GM23248 (cell line): ENCODE measurements at places on chromosomes 2 and 18.

GRCh38 chr2:31259075-31259474 lies 25.1 kb downstream of the EHD3 start:
- DNase-seq = no peak

DNA sequence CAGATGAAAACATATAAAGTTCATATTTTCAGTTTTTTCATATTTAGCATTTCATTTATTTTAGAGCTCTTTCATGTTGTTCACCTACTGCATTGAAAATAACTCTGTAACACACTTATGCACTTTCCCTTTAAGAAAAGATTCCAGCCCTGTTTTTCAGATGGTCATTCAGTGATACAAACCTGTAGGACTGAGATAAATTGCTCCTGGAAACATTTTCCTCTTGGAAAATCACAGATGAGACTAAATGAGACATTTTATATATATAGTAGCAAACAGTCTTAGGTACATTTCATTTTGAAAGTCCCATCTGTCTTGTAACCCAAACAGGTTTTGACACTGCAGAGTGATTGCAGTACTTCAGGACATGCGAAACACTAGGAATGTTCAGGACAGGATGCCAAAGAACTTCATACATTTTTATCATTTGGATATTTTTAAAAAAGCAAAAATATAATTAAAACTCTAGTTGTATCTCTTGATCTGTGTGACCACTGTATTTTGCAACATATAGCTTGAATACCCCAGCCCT lies 412.4 kb downstream of the MTX2 start:
- no peak for DNase-seq

DNA sequence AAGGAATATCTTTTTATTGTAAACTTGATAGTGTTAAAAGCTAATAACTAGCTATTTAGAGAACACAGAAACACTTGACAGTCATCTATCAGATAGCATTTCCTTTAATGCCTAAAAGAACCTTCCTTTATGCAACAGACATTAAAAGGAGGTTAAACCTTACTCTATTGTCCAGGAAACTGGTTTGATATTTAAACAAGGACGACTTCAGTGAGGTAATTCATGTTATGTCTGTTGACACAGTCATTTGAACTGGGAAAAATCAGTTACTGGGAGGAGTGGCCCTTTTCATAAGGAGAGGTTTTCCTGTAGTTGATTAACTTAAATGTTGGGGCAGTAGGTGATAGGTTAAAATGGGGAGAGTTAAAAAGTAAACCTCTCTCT lies 6.7 kb downstream of the TGIF1 start:
- no peak for DNase-seq

GRCh38 chr2:69482471-69482870 lies 45.2 kb upstream of the NFU1 start:
- no peak for DNase-seq

DNA sequence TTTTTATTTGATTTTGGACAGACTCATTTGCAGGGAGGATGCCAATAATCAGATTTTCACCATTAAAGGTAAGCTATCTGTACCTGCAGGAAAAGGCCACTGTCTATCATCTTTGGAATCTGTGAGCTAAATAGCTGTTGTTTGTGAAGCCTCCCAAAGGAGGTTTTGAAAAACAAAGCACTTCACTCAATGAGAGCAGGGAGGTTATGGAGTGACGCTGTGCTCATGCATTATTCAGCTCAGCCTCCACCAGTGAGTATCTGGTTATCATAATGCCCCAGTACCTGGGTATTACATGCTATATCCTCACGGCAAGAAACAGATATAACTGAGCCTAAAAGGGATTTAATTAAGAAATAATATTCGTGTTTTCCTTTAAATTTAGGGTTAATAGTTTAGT lies 189.6 kb upstream of the PIK3C3 start:
- no peak for DNase-seq

DNA sequence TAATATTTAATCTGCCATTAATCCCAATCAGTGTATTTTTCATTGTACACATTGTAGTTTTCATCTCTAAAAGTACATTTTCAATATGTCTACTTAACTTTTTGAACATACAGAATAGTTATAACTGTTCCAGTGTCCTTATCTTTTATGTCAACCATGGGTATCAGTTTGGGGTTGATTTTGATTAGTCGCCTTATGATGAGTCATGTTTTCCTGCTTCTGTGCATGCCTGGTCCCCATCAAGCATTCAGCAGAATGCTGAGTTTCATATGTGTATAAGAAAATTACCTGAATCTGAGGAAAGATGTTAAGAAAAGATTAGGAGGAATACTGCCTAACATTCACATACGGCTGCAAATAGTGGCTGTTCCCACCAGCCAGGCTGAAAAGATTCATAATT lies 17.7 kb downstream of the SPDYA start:
- peak; percentile 13 for DNase-seq

GRCh38 chr2:216636551-216637450 lies 3.6 kb downstream of the IGFBP2 start:
- DNase-seq = no peak

DNA sequence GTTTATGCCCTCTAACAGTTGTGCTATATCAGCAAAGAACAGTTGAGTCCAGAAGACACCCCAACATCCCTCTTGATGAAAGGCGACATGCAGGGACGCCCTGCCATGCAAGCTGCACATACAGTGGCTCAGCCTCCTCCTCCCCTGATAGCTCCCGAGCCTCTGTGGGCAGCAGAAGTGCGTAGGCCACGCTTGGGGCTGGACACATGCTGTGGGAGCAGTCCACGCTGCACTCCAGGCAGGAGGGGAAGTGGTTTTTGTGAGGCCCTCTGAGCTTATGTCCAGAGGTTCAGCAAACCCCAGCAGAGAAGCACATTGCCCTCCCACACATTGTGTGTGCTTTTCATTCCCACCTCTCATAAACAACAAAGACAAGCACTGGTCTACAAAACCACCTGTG lies 162.1 kb downstream of the SEPTIN10 start:
- no peak for DNase-seq

GRCh38 chr18:23487738-23488570 lies 15.4 kb upstream of the RMC1 start:
- peak; percentile 23 for DNase-seq

DNA sequence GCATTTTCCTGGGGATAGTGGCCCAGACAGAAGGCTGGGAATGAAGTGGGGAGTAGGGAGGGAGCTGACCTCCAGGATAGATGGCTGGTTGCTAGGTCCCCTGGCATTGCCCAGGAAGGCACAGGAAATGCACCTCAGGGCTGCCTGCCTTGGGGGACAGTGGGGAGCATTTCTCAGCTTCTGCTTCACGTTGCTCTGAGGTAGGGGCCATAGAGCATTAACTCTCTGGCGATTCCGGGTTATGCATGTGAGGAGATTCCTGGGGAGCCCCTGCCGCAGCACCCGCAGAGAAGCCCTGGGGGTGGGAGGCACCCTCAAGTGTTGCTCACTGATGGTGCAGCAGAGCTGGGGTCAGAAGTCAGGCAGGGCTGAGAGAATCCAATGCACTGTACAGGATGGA lies 256.5 kb downstream of the CYP26B1 start:
- DNase-seq = no peak

DNA sequence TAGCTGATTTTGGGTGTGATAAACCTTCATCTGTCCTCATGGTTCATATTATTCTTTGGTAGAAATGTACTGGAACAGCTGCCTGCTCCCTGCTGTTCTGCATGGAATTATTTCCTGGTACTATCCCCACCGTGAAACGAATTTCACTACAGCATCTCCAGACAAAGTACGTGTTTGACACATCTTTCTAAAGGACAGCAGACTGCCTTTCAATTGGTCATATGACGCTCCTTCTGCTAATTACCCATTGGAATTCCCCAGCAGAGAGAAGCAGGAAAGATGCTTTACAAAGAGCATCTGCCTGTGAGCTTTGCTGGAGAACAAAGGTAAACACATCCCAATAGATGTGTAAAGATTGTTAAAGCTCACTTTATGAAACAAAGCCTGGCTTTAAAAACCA lies 4.4 kb upstream of the RFX8 start:
- peak; percentile 34 for DNase-seq

GRCh38 chr2:71552356-71552755 lies 99.0 kb downstream of the DYSF start:
- no peak for DNase-seq

- peak; percentile 39 for DNase-seq
These were observed 916 bp downstream of the TAF4B start for GRCh38 chr18:26227051-26227670.

DNA sequence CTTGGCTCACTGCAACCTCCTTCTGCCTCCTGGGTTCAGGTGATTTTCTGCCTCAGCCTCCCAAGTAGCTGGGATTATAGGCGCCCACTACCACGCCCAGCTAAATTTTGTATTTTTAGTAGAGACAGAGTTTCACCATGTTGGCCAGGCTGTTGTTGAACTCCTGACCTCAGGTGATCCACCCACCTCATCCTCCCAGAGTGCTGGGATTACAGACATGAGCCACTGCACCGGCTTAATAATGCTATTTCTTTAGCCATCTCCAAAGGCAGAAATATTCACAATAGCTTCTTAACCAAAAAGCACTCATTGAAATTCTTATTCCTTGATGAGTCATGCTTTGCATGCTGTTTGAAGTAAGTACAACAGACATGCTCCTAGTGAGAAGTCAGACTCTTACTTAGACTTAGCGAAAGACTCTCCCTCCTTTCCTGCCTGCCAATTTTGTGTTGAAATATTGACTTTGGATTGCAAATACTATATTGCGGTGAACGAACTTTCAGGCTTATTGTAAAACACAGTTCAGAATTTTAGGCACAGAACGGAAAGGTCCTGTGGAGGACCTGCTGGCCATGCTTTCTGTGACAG lies 4.4 kb downstream of the ACTR3 start:
- peak; percentile 96 for DNase-seq

- peak; percentile 95 for DNase-seq
These were observed at the start of gene ANKRD44 for GRCh38 chr2:197310271-197310985. ANKRD44 (minus strand) TSS chr2:197310780; CDS start chr2:197310604, 176 bp downstream.

GRCh38 chr2:97673182-97673914 lies 3.8 kb downstream of the C2orf92 start:
- no peak for DNase-seq

- no peak for DNase-seq
These were observed 4.0 kb upstream of the LYG2 start for GRCh38 chr2:99259465-99259864.

DNA sequence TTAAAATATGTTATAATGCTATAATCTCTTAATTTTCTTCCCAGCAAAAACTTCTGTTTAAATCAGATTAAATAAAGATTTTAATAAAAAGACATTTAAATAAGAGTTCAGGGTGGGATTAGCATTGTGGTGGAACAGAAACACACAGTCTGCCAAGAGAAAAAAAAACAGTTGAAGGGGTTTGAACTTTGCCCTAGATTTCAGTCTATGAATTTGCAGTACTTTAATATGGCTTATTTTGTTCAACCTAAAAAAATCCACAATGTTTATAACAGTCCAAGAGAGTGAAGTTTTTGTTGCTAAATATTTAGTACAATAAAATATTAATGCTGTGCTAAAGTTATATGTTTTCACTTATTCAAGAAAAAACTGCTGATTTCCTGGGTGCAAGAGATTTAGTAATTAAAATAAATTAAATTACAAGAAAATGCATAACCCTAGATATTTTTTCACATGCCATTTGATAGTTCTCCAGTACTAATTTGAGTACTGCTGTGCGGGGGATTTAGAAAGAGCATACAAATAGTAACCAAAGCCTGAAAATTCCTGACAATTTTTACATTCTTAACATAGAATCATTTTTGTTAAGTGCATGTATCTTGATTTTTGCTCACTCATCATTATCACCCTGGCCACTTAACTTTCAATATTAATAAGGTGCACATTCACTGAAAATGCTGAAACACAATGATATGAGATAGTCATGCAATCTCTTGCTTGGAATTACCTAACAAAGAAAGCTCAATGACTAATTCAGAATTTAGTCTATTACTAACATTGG lies 52.6 kb downstream of the SLC40A1 start:
- DNase-seq = no peak

GRCh38 chr2:224843141-224843540 lies 127.0 kb upstream of the CCDC195 start:
- DNase-seq = peak; percentile 37

GRCh38 chr18:36745219-36745975 lies 83.4 kb downstream of the TPGS2 start:
- no peak for DNase-seq

DNA sequence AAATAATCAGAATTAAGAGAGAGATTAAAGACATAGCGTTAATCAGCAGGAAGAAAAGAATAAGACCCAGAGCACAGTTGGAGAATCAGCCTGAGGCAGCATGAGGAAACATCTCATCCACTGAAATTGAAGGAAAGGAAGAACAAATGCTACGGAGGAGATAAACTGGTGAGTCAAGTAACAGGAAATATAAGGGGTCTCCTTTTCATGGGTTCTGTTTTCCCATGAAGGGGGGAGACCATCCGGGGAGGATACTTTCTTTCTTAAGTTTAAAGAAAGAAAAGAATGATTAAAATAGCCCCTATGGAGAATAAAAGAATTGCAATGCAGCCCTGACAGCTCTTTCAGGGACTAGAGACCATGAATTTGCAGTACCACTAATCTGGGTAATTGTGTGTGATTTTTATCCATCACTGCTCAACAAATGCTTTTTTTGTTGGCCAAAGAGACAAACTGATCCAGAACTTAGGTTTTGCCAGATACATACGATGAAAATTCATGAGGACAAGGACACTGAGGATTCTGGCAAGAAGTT lies 17.7 kb downstream of the ROCK2 start:
- peak; percentile 36 for DNase-seq

GRCh38 chr2:108607706-108608301 lies 73.5 kb downstream of the LIMS1 start:
- peak; percentile 62 for DNase-seq

DNA sequence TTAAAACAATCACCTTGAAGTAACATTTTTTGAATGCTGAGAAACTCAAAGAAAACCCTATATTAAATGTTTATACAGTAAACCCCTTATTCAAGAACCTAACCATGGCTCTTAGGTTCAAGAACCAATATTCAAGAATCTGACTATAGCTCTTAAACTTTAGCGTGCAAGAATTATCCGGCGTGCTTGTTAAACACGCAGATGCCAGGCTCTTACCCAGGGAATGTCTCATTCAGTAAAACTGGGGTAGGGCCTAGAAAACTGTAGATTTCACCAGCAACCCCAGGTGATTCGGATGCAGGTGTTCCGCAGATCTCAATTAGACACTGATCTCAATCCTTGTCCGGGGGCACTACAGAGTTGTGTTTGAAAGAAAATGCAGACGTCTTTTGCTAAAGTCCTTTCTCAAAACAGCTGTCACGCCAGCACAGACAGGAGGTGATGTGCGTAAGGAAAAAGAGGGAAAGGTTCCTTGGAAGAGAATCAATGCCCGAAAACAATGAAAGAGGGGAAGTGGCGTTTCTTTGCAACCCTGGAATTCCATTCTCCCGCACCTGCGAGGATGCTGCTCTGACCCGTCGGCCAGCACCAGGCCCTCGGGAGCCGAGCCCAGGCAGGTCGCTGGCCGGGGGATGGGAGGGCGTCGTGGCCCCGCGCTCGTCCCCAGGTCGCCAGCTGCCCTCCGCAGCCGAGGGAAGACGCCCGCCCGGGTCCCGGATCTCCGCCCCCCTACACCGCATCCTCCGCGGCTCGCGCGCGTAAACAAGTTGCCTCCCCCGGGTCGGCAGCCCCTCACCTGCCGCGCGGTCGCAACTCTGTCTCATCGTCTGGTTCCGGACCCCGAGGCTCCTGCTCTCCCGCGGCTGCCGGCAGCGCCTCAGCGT lies 851 bp downstream of the EIF2AK3 start:
- peak; percentile 71 for DNase-seq
